ENCODE measurements at places on chromosomes 6 and 20.

GRCh38 chr6:66900133-66901083, 1193.4 kb upstream of the EYS start:
- DNase-seq, result no peak

DNA sequence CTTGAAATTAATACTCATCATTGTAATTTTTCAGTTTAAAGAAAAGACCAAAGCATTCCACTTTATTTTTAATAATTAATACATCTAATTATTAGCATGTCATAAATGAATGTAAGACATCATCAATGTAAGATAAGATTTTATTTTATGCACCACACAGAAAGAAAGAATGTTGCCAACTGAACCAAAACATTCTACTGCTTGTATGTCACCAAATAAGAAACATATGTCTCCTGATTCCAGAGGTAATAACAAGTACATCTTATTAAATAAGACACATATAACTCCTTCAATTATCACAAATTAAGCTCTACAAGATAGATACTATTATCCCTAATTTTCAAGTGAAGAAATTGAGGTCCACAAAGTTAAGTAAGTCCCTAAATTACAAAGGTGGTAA, 189.5 kb downstream of the GMDS start:
- DNase-seq, result no peak

DNA sequence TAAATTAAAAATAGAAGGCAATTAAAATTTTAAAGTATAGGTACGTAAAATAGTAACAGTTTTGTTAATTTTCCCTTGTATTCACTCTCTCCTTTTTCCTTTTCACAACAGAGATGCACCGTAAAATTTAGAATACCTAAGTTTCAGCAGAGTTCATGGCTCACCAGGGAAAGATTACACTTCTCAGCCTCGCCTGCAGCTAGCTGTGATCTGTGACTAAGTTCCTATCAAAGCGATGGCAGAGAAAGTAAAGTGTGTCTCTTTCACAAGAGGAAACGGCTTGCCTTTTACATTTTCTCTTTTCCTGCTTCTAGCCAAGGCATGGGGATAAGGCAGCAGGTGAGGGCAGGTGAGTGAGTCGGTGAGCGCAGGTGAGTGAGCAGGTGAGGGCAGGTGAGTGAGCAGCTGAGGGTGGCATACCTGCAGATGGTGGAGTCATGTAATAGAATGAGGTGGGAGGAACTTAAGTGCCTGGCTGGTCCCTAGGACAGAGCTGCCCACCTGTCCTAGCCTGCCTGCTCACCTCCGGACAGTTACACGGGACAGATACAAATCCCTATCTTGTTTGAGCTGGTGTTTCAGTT, 30.9 kb downstream of the ZFP64 start:
- no peak for DNase-seq

DNA sequence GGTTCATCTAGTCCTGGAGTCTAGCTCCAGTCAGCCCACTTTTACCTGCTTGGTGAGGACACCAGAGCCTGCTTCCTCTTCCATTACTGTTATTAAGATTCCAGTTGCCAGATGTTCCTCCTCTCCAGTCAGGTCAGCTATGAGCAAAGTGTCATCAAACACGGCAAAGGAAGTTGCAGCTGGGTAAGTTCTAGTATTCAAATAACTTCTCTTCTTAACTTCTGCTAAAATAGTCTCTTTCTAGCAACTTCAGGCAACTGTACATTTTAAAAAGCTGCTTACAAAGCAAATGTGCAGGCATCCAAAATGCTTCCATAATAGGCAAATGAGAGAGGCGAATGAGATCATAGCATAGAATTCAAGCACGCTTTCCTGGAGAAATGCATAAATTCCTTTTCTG, 18.4 kb upstream of the MRPS18A start:
- no peak for DNase-seq

- DNase-seq, result peak; percentile 33
Measured at GRCh38 chr6:107716688-107717089, 107.4 kb downstream of the SCML4 start.

DNA sequence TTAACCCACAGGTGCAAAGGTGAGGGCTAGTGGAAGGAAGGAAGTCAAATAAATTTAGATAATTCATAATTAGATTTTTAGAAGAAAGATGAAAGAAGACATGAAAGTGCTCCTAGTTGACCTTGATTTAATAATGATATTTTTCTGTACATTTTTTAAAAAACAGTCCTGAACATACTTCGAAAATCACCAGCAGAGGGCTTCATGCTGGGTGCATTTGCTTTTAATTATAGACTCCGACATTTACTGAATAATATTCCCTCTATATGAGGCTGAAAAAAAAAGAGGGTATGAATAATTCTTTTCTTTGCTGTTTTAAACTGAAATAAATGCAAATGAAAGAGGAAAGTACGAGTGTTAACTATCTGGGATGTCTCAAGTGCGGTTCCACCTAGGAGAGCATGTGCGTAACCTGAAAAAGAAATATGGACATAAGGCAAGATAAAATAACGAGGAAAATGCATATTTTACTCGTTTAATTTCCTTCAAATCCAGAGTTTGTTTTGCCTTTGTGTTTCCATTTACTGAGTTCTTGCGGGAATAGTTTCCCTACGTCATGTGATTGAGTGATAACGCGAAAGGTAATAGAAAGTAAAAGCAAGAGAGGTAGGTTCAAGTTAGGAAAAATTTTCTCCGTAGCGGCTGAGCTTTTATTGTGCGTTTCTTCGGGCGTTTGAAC, 3.1 kb upstream of the TFAP2B start:
- no peak for DNase-seq

DNA sequence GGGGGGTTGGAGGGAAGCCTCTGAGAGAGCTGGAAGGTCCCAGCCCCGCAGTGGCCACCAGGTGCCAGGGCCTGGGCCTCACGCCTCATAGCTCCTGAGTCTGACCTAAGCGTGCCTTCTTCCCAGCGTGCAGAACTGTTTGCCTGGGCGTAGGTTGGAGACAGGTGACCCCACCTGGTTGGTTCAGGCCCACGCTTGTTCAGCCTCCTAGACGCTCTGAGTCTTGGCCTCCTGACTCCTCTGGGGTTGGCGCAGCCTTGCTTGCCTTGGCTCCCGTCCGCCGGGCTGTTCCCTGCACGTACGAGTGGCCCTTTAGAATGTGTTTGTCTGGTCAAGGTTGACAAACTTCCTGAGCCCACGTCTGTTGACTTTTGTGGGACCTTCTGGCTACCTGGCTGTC, 70.8 kb downstream of the EYA2 start:
- no peak for DNase-seq

DNA sequence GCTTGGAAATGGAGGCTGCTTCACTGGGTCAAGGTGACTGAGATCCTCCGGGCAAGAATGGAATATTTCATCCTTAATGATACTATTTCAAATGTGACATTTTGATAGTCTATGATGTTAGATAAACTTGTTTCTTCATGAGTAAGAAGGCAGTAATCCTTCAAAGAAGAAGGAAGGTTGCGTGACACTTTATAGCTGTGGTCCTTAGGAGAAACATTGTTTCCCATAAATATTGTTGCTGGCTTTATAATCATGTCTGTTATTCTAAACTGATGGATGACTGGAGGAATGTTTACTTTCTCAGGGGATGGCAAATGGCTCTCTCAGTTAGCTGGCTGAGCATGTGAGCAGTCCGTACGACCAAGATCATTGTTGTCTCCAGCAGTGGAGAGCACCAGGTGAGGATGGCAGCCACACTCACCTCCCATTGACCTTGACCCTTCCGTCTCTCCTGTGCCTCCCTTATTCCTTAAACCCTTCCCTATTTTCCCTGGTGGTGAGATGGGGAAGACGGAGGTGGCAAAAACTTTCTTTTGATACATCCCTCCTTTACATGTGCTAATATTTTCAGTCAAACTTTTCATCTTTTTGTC, 171.2 kb upstream of the OLIG3 start:
- no peak for DNase-seq

DNA sequence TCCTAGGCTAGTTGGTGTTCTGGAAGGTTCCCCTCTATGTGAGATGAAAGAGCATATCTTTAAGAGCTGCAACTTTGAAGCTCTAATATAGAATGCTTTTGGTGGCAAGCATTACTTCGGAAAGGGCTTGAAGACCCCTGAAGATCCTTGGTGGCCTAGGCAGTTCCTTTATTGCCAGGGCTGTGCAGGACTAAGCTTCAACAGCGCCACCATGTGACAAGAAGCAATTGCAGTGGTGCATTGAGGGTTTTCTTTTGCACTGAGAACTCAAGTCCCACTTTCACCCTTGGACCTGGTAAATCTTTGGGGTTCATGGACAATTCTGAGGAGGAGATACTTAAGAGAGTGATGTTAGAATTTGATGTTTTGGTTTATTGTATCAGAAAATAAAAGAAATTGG, 237.4 kb upstream of the GMDS start:
- no peak for DNase-seq
